H7 (cell line): ENCODE measurements at places on chromosomes 13 and 19. TPM values are rescaled to one million over a fixed set of nuclear protein-coding genes. Genes with fewer than 3 reads are reported as not detected.

Gene CCDC8
- total RNA-seq = 39.6 and 44.3 TPM in 2 replicates

Gene STRN4
- 169 and 188 TPM in 2 replicates for total RNA-seq

Gene GPC6
- 63.7 and 77.2 TPM in 2 replicates for total RNA-seq

Gene CNFN
- total RNA-seq = 7.8 and 11.5 TPM in 2 replicates

Gene ACP7
- total RNA-seq = 0.14 TPM in 1 of 2 replicates, not detected in the other

Gene SCN1B
- total RNA-seq = 8.1 and 8.9 TPM in 2 replicates

Gene HRC
- 0.45 and 0.81 TPM in 2 replicates for total RNA-seq
